ENCODE measurements at places on chromosomes 5 and 9. TPM values are rescaled to one million over a fixed set of nuclear protein-coding genes. Genes with fewer than 3 reads are reported as not detected.
A peak's percentile ranks its signal among the peaks of the same experiment; 100 is the strongest.

CAVIN4 gene
- 0.32 TPM for total RNA-seq

HACD4 gene
- total RNA-seq, result 2.9 TPM

IRX4 gene
- not detected for total RNA-seq

LSM11 gene
- 7.6 TPM for total RNA-seq

DNA sequence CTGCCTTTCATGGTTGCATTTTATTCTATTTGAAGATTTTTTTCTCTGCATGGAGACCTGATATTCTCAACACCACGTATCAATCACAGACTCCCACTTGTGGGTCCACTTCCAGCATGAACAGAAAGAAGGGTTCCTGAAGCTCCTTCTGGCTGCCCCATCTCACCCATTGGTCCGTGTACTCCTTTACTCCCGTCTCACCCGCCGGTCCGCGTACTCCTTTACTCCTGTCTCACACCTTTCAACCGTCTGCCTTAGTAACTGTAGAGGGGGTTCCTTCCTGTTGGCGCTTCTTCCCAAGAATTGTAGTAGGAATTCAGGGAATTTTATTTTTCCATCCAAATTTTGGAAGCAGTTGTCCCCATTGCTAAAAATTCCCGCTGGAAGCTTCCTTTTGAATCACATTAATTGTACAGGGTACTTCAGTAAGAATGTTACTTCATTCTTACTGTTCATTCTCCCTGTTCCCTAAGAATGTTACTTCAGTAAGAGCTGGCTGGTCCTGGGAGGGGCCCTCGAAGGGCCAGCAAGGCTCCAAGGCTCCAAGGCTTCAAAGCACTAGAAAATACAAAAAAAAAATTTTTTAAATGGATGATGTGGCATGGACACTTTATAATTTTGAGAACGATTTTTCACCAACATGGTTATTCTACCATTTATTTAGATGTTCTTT lies 3.9 kb upstream of the LPCAT1 start:
- no peak for ATAC-seq

GRCh38 chr5:90982576-90982975 lies 400.5 kb downstream of the ARRDC3 start:
- ATAC-seq, result no peak

GRCh38 chr5:79200573-79201183 lies 35.3 kb upstream of the JMY start:
- ATAC-seq, result no peak

DNA sequence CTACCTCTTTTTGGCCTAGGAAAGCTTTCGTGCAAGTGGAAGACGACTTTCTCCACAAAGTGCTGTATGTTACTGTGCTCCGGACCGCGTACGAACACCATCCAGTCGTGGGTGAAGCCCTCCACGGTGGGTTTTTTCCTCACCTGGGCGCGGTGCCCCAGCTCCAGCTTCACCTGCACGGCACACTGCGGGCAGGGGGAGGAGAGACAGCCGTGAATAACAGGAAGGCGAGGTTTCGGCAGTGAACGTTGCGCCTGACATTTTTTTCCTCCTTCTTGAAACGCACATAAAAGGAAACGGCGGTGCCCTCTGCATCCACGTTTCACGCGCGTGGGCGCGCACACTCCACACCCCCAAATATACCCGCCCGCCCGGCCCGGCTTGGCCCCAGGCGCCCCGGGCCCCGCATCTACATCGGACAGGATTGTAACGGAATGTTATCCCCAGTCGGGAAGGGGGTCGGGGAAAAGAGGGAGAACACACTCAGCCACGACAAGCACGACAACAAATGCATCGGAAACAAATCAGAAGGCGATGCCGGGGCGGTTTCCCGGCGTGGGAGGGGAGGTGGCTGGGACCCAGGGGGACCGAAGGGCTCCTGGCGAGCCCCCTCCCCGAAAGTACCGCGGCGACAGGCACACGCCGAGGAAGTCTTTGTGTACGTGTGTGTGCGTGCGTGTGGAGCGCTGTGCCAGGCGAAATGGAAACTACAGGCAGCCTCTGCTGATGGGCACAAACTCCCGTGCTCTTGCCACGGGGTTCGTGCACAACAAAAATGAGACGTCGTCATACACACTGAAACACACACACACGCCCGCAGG lies 1.4 kb downstream of the MLLT3 start:
- peak; percentile 9 for ATAC-seq

GRCh38 chr5:40401284-40402006 lies 278.3 kb upstream of the PTGER4 start:
- peak; percentile 51 for ATAC-seq
